ENCODE measurements at places on chromosomes 7 and 10.

GRCh38 chr7:75653651-75654050 lies 85.1 kb downstream of the HIP1 start:
- no peak for DNase-seq

GRCh38 chr7:155702616-155703015 lies 58.2 kb downstream of the RBM33 start:
- DNase-seq: no peak

- no peak for DNase-seq
Observed at GRCh38 chr10:87589645-87590051, 70.0 kb upstream of the PAPSS2 start.

DNA sequence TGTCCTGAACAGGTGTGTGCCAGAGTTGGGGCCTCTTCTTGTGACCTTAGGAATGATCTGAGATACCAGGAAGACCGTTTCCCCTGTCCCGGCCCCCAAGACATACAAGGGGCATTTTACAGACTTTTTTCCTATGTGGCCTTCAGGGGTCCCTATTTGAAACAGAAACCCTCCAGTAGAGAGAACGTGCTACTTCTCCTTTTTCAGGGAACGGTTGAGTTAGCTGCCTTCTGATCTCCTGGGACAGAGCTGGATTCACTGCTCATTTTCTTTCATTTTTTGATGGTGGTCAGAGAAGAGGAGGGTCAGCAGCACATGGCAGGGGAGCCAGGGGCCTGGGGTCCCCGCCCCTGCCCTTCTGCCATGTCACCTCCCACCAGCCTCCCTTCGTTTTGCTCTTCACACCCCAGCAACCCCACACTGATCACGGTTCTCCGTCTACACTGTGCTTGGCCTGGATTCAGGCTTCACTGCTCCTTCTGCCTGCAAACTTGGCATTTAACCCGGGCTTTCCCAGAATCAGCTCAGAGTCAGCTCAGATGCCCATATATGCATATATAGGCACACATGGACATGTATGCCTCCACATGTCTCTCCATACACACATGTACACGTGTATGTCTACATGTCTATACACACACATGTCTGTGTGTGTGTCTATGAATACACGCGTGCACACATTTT lies 138.1 kb upstream of the BTBD16 start:
- no peak for DNase-seq

GRCh38 chr10:121460733-121461132 lies 137.5 kb downstream of the FGFR2 start:
- no peak for DNase-seq

DNA sequence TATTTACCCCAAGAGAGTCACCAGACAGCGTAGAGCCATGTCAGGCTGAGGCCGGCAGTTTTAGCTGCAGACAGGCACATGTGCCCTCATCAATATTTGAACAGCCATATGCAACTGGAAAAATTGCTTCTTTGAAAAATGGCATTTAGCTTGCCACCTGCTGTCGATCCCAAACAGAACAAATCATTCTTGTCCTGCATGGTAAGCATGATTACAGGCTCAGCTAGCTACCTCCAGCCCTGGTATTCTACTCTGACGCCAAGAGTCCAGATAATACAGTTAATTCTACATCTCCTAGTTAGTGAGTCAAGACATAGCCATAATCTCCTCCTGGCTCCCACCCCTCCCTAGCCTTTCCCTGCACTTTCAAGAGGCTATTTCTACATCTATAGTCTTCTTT lies 7.7 kb downstream of the CREB3L2 start:
- DNase-seq: no peak

DNA sequence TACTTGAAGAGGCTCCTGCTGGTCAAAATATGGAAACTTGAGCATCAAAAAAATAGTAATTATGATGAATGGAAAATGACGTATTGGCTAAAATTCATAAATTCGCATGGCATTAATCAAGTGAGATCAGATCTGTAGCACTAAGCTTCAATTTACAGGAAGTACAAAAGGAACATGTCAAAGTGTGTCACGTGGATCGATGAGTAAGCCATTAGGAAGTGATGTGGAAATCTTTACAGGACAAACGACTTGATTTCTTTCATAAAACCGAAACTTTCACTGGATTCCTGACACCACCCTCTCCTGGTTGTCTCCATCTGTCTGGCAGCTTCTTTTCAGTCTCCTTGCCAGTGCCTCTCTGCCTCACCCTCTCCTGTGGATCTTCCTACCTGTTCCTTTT lies 25.8 kb downstream of the AKR1C8 start:
- no peak for DNase-seq

DNA sequence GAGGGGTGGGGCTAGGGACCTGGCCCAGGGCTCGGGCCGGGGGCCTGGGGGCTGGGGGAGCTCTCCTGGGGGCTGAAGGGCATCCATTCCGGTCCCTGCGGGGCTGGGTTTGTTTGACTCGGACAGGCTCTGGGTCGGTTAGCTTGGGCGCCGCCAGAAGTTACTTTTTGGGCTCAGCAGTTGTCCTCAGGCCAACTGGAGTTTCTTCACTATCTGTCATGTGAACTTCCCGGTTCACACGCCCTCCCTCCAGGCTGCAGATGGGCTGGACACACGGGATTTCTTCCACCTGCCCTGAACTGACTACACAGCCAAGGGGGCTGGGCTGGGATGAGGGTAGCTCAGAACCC lies 3.8 kb downstream of the SLC4A2 start:
- DNase-seq: no peak

GRCh38 chr10:91137011-91137643 lies 83.3 kb upstream of the PCGF5 start:
- no peak for DNase-seq

DNA sequence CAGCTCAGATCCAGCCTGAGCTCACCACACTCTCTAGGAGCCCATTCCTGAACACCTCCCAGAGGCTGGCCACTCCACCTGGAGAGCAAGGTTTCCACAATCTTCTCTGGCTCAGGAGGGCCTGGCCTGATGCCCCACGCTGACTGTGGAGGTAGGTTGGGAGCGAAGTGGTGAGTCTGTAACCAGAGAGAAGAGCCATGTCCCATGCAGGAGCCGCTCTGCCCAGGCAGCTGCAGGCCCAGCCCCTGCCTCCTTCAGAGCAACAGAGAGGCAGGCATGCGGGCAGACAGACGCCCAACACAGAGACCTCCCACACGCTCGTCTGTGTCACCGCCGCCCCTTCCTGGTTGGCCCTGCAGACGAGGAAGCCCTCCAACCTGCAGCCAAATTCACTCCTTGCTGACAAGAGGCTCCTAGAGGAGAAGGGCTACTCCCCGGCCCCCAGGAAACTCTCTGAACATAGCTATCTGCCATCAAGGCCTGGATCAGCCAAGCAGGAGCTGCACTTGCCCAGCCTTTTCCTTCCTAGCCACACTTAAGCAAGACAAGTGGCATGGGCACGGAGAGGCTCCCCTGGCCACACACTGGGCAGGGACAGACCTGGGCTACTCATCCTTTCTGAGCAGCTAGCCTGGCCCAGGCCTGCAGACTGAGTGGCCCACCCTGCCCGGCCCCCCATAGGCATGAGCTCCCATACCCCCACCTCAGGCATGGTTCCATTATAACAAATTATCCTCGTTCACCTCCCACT lies 101.9 kb downstream of the GRID1 start:
- DNase-seq: no peak

DNA sequence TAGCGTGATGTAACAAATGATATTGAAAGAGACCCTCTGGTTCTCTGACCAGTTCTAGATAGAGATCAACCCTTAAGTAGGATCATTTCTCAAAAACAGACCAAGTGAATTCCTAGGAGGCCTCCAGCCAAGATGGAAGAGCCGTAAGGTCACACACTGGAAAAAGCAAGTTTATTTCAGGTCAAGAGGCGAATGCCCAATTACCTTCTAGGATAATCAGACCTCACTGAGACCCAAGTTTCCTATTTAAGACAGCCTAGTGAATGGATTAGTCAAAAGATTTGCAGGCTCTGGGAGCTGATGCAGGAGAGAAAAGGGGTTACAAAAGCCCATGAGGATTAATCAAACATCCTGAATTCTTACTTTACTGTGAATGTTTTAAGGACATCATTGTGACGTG lies 486.1 kb upstream of the NRP1 start:
- no peak for DNase-seq

DNA sequence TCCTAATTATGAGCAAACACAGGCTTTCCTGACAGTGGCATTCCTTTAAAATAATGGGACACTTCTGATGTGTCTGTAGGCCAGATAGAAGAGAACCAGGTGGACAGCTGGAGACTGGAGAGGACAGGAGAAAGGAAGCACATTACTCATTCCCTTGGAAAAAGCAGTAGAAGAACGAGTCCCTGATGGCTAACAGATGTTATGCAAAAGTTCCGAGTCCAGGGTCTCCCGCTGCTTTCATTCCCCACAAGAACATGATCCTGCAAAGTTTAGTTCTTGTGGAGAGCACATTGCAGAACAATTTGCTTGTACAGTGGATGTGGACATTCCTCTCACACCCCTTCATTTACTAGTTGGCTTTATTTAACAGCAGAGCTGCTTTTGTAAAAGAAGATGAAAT lies 137.6 kb downstream of the GPAM start:
- DNase-seq: no peak

- no peak for DNase-seq
Observed at GRCh38 chr7:108211382-108212201, 81.4 kb upstream of the LAMB4 start.

Measured in activated gamma-delta T cell treated with Interleukin-2 at 50 U/mL for 16 hours (primary cell).